ENCODE measurements at places on chromosomes 5 and 9.

- DNase-seq, result no peak
Measured at GRCh38 chr9:111743275-111743674, 51.5 kb downstream of the SHOC1 start.

DNA sequence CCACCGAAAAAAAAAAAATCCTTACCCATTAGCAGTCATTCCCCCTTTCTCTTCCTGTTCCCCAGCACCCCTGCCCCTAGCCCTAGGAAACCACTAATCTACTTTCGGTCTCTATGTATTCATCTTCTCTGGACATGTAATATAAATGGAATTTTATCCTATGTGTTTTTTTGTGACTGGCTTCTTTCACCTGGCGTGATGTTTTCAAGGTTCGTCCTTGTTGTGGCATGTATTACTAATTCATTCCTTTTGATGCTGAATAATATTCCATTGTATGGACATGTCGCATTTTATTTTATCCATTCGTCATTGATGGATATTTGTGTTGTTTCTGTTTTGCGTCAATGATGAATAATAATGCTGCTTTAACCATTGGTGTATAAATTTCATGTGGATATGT, 42.8 kb upstream of the SH3GL2 start:
- no peak for DNase-seq

- no peak for DNase-seq
Measured at GRCh38 chr9:18666348-18666747, 192.4 kb downstream of the ADAMTSL1 start.

- DNase-seq, result no peak
Measured at GRCh38 chr5:40630126-40630525, 49.6 kb upstream of the PTGER4 start.

DNA sequence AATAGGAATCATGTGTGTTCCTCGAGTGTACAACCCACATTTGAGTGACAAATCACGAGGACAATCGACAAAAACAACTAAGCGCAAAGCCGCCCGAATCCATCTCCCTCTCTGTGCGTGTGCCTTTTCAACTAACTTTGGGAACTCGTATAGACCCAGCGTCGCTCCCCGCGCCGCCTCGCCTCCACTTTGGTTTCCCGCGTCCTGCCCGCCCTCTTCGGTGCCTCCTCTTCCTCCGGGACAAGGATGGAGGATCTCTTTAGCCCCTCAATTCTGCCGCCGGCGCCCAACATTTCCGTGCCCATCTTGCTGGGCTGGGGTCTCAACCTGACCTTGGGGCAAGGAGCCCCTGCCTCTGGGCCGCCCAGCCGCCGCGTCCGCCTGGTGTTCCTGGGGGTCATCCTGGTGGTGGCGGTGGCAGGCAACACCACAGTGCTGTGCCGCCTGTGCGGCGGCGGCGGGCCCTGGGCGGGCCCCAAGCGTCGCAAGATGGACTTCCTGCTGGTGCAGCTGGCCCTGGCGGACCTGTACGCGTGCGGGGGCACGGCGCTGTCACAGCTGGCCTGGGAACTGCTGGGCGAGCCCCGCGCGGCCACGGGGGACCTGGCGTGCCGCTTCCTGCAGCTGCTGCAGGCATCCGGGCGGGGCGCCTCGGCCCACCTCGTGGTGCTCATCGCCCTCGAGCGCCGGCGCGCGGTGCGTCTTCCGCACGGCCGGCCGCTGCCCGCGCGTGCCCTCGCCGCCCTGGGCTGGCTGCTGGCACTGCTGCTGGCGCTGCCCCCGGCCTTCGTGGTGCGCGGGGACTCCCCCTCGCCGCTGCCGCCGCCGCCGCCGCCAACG, at the start of gene GPR150:
Gene GPR150 (plus strand): TSS at position 58 of the 840 bp plus-strand sequence. CDS start 189 bp downstream, at position 247.
- peak; percentile 37 for DNase-seq

DNA sequence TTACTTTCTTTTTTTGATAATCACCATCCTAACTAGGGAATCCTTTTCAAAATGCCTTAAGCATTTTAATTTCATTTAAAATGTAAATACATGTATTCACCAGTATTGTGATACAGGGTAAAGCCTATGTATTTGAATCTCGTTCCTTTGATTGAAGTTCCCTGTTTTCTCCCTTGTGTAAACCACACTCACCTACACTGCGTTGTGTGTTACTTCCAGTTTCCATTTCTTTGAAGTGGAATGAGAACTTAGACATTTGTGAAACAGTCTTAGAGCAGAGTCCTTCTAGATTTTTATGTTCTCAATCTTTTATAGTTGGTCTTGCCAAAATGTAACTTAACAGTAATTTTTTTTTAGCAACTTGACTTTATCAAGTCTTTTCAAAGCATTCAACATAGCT, 101.4 kb downstream of the ZNF462 start:
- DNase-seq, result no peak
